Neural crest cell (in vitro differentiated cells): ENCODE measurements at places on chromosomes 3 and 15. TPM values are rescaled to one million over a fixed set of nuclear protein-coding genes. Genes with fewer than 3 reads are reported as not detected.

Gene CLEC3B
- not detected in 2 replicates for total RNA-seq

GRCh38 chr3:30232142-30232541 lies 374.3 kb upstream of the TGFBR2 start:
- DNase-seq: no peak

DNA sequence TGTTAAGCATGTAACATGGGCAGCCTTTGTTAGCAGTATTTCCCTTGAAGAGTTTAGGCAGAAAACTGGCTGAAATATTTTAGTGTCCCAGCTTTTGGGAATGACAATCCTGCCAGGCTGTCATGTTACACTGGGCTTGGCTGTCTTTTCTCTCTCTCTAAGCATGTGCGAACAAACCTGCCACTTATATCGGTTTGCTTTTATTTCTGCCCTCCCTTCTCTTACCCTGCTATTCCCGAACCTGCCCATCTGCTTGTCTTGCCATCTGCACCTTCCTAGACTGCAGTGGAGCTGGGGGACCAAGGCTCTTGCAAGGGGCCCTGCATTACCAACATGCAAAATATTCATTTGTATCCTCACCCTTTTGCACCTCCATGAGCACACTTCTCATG lies 339.6 kb downstream of the EPHB1 start:
- DNase-seq: no peak

Gene SLC22A13
- total RNA-seq: 0.19 and 0.41 TPM in 2 replicates

- no peak for DNase-seq
Observed at GRCh38 chr3:42999212-42999611, 20.1 kb downstream of the GASK1A start.

Gene RYR3
- total RNA-seq: 1.5 and 2.2 TPM in 2 replicates

Gene LIPC
- not detected in 2 replicates for total RNA-seq

GRCh38 chr3:132595014-132595413 lies 2.1 kb upstream of the ACKR4 start:
- no peak for DNase-seq

Gene SCAANT1
- total RNA-seq: not detected in 2 replicates

DNA sequence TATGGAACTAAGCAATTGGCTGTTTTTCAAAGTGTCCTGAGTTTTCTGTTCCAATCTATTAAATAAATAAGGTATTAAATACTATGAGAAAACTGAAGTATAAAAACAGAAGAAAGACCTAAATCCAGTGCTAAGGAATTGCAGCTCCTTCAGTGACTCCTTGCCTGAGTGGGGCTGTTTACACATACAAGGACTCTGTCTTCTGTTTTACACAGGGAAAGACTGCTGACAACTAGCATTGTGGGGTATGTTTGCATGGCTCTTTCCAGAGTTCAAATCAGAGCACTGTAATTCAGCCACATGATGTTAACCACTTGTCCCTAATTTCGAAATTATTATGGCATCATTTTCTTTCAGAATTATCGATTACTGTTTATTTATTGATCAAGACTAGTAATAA lies 31.3 kb upstream of the MEIS2 start:
- no peak for DNase-seq
